ENCODE measurements at places on chromosomes 2 and 18.

- no peak for DNase-seq
These were observed 36.1 kb downstream of the DPP4 start for GRCh38 chr2:162037886-162038285.

- no peak for DNase-seq
These were observed 39.4 kb downstream of the MYT1L start for GRCh38 chr2:2291500-2292260.

DNA sequence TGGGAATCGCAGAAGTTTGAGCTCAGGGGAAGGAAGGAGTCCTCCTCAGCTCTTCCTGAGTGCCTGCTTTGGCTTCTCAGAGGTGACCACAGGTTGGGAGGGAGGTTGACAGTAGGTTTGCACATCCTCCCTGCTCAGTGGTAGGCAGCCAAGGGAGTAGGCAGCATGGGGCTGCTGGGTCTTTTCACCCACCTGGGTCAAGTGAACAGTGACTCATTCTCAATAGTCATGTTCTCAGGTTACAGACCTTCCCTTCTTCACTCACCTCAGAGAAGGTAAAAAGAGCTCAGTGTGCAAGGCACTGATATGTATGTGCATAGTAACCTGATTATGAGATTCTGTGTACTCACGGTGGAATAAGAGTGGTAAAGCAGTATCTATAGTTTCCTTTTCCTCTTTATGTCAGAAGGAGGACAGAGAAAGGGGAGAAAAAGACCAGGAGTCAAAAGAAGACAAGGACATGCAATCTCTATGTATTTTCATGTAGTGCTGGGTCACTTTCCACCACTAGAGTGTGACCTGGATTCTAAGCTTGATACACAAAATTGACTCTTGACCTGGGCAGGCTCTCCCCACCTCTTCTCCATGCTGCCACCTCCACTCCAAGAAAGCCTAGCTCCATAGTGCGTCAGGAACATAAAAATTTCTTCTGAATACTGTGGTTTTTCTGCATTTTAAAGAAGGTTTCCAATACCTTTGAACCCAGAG, 36.5 kb upstream of the ASNSD1 start:
- no peak for DNase-seq

DNA sequence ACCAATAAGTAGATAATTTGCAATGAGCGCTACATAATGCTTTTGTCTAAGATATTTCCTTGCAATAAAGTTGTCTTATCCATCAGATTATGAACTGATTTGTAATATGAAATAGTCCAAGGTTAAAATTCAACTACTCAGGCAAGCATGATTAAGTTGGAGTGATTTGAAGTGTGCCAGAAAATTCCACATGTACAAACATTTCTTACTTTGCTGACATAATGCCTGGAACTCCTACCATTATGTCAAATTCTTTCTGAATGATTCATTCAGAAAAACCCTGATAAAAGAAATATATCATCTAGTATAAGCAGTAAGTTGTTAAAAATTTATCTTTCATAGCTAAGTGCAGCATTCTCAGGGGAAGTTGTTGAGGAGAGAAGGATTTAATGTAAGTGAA, 87.3 kb downstream of the CBLN2 start:
- DNase-seq: no peak

All from natural killer cell treated with Interleukin-12 subunit alpha and Interleukin-12 subunit beta and Interleukin-15 and Interleukin-18, amount 100 ng/mL, for 72 hours (primary cell).